ENCODE measurements at places on chromosomes 2 and 18. TPM values are rescaled to one million over a fixed set of nuclear protein-coding genes. Genes with fewer than 3 reads are reported as not detected.
A peak's percentile ranks its signal among the peaks of the same experiment; 100 is the strongest.

GPBAR1 gene
- 1.6 TPM for total RNA-seq

SCG2 gene
- 0.31 TPM for total RNA-seq

IL1R1 gene
- total RNA-seq, result 0.47 TPM

DCDC2C gene
- not detected for total RNA-seq

KCNJ3 gene
- total RNA-seq, result 0.28 TPM

- H3K36me3 ChIP-seq, result no peaks in the 10 kb centered on the region
- no peak for DNase-seq
- no peaks in the 10 kb centered on the region for H3K27me3 ChIP-seq
- H3K4me1 ChIP-seq, result no peaks in the 10 kb centered on the region
These were observed 631.8 kb upstream of the ID2 start for GRCh38 chr2:8049851-8050571.

- DNase-seq, result no peak
- H3K4me3 ChIP-seq, result no peak overlapping the region
- H3K36me3 ChIP-seq, result no peaks in the 10 kb centered on the region
- H3K27me3 ChIP-seq, result no peaks in the 10 kb centered on the region
- H3K27ac ChIP-seq, result no peak overlapping the region
- H3K4me1 ChIP-seq, result no peaks in the 10 kb centered on the region
These were observed 462.4 kb upstream of the ACVR2A start for GRCh38 chr2:147382322-147382948.

GRCh38 chr2:6937582-6937981, 20.4 kb downstream of the RNF144A start:
- no peaks in the 10 kb centered on the region for H3K36me3 ChIP-seq
- no peak overlapping the region for H3K4me3 ChIP-seq
- H3K4me1 ChIP-seq, result peaks cover 38% of the 10 kb centered on the region
- no peak for DNase-seq
- no peak overlapping the region for H3K27ac ChIP-seq
- H3K27me3 ChIP-seq, result no peaks in the 10 kb centered on the region

DNA sequence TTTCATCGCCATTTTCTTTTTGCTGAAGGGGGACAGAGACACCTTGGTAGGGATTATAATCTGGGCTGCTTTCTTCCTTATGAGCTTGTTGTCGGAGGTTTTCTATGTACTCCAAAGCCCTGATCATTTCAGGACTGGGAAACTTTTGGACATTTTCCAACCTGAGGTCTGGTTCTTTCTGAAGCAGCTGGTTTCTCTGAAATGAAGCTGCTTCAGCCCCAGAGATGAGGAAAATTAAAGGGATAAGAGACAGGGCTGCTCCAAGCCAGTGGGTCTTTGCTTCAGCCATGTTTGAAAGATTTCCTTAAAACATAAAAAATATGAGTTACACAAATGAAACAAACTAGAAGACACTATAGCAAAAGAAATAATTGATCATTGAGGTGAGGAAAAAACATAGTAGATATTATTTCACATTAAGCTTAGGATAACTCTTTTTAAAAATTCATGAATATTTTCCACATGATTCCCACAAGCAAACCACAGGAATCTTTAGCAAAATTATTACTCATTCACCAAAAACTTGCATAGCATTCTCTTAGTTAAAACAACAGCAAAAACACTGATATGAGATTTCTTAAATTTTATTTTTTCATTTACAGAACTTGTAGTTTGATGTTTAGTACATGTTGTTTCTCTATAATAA, 3.0 kb downstream of the SCG2 start:
- DNase-seq, result no peak
- H3K27me3 ChIP-seq, result no peaks in the 10 kb centered on the region
- H3K4me3 ChIP-seq, result no peak overlapping the region
- H3K27ac ChIP-seq, result no peak overlapping the region
- H3K36me3 ChIP-seq, result no peaks in the 10 kb centered on the region

GRCh38 chr18:26457195-26457594, 91.2 kb downstream of the KCTD1 start:
- H3K27me3 ChIP-seq, result no peaks in the 10 kb centered on the region
- no peaks in the 10 kb centered on the region for H3K36me3 ChIP-seq
- H3K27ac ChIP-seq, result no peak overlapping the region
- peaks cover 21% of the 10 kb centered on the region for H3K4me1 ChIP-seq

GRCh38 chr2:70767699-70768589, at the start of gene ADD2:
Gene ADD2, minus strand, starts transcription at chr2:70768200. Its CDS starts 61,792 bp downstream, at chr2:70706408.
- peaks cover 38% of the 10 kb centered on the region for H3K4me1 ChIP-seq
- H3K27ac ChIP-seq, result peak within 1 kb of the TSS; percentile 98
- H3K4me3 ChIP-seq, result peak within 1 kb of the TSS; percentile 71
- H3K36me3 ChIP-seq, result no peaks in the 10 kb centered on the region

DNA sequence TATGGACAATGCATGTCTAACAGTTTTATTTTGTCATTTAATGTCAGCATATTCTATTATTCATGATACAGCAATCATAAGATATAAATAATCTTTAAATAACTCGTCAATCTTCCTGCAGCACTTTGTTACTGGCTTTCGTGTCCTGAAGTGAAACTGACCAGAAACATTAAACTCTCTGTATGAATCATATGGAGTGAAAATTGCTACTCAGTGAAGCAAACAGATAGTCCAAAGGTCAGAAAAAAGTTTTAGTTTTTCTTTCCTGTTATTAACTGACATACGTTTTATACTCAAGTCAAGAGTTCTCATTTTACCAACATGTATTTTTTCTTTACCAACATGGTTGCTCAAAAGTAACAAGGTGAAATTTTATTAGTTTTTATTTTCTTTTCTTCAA, 106.8 kb upstream of the GALNT5 start:
- no peaks in the 10 kb centered on the region for H3K27me3 ChIP-seq
- no peak overlapping the region for H3K4me3 ChIP-seq
- H3K4me1 ChIP-seq, result no peaks in the 10 kb centered on the region
- DNase-seq, result no peak

GRCh38 chr2:28399956-28400355, 7.3 kb downstream of the FOSL2 start:
- no peaks in the 10 kb centered on the region for H3K36me3 ChIP-seq
- peaks cover 15% of the 10 kb centered on the region for H3K27me3 ChIP-seq
- DNase-seq, result no peak
- 0 out of 2 replicates have a peak, but pooled peaks cover 3% of the 10 kb centered on the region for H3K4me1 ChIP-seq
- H3K4me3 ChIP-seq, result no peak overlapping the region
- H3K27ac ChIP-seq, result no peak overlapping the region

GRCh38 chr2:31922542-31923408, 88.0 kb downstream of the MEMO1 start:
- H3K27me3 ChIP-seq, result no peaks in the 10 kb centered on the region
- H3K36me3 ChIP-seq, result no peaks in the 10 kb centered on the region
- no peak for DNase-seq
- H3K4me3 ChIP-seq, result no peak overlapping the region
- H3K27ac ChIP-seq, result no peak overlapping the region
- no peaks in the 10 kb centered on the region for H3K4me1 ChIP-seq

GRCh38 chr2:230318190-230319121, 8.5 kb upstream of the SP140L start:
- H3K4me1 ChIP-seq, result no peaks in the 10 kb centered on the region
- no peak overlapping the region for H3K4me3 ChIP-seq
- no peak overlapping the region for H3K27ac ChIP-seq

- H3K27ac ChIP-seq, result no peak overlapping the region
- H3K4me1 ChIP-seq, result 0 out of 2 replicates have a peak, but pooled peaks cover 5% of the 10 kb centered on the region
These were observed 207.6 kb upstream of the CCDC150 start for GRCh38 chr2:196431957-196432356.

GRCh38 chr2:168312036-168312822, 64.8 kb upstream of the STK39 start:
- no peak overlapping the region for H3K27ac ChIP-seq
- H3K27me3 ChIP-seq, result no peaks in the 10 kb centered on the region
- H3K4me1 ChIP-seq, result no peaks in the 10 kb centered on the region
- DNase-seq, result no peak
- H3K36me3 ChIP-seq, result no peaks in the 10 kb centered on the region

GRCh38 chr18:74778191-74778847, 180.6 kb downstream of the ZNF407 start:
- no peak overlapping the region for H3K4me3 ChIP-seq
- no peak overlapping the region for H3K27ac ChIP-seq
- no peaks in the 10 kb centered on the region for H3K36me3 ChIP-seq
- no peak for DNase-seq
- H3K27me3 ChIP-seq, result no peaks in the 10 kb centered on the region

GRCh38 chr2:34105006-34105767, 506.1 kb upstream of the FAM98A start:
- no peak for DNase-seq
- H3K27me3 ChIP-seq, result no peaks in the 10 kb centered on the region
- no peak overlapping the region for H3K4me3 ChIP-seq
- H3K4me1 ChIP-seq, result no peaks in the 10 kb centered on the region

DNA sequence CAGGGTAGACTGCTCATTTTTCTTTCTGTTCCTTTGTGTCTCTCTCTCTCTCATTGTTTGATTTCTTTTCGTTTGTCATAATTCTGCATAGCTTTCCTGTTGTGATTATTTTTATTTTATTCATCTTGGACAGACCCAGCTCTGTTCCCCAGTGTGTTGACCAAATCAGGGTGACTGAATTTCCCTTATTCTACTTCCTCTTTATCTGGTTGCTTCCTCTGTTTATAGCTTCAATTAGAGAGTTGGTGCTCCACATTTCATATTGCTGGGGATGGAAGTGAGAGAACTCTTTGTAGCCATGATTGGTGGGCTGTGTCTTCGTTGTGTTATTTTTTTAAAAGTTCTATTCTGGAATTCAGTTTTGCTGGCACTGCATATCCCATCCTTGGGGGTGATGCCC, 19.1 kb downstream of the PROKR1 start:
- H3K4me1 ChIP-seq, result no peaks in the 10 kb centered on the region
- H3K36me3 ChIP-seq, result no peaks in the 10 kb centered on the region

- H3K27me3 ChIP-seq, result no peaks in the 10 kb centered on the region
- no peaks in the 10 kb centered on the region for H3K36me3 ChIP-seq
- H3K4me1 ChIP-seq, result 0 out of 2 replicates have a peak, but pooled peaks cover 3% of the 10 kb centered on the region
- no peak overlapping the region for H3K27ac ChIP-seq
These were observed 867.3 kb downstream of the EPHA4 start for GRCh38 chr2:220704810-220705209.

DNA sequence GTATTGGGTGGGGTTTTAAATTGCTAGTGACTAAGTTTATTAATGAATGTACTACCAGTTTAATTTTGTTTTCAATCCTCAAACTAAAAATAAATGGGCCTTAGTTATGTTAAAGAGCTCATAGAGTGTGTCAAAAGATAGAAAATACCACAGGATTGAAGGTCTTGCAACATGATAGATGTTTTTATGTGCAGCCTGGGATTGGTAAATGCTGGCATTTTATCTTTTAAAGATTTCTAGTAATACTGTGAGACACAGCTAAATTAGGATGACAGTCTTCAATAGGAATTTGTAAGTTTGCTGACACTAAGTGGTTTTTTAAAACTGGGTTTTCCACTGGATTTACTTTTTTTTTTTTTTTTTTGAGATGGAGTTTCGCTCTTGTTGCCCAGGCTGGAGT, 122.3 kb downstream of the HAUS1 start:
- no peaks in the 10 kb centered on the region for H3K27me3 ChIP-seq
- no peak overlapping the region for H3K27ac ChIP-seq
- no peaks in the 10 kb centered on the region for H3K36me3 ChIP-seq

DNA sequence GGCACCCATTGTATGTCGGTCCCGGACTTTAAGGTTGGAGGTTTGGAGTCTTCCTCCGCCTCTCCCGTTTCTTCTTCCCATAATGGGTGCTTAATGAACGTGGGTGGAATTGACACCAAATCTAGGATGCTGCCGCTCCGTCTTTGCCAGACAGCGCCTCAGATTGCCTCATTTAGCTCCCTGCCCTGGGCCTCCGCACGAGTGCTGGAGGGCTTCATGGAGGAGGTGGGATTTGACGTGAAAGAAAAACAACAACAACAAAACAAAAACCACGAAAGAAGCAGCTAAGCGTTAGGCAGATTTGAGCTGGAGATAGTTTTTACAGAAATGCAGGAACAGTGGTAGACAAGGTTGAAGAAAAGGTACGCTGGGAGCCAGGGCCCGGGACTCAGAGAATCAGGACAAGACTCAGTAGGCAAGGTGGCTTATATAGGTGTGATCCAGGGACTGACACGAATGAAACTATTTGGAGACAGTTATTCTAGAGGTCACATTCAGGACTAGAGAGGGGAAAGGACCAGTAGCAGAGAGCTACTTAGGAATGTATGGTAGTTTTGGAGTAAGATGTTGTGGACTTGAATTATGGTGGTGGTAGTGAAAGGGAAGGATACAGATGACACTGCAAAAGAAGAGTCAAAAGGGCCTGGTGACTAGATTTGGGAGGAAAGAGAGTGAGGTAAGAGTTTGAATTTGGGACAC, 605 bp downstream of the ZNF2 start:
- no peak overlapping the region for H3K27ac ChIP-seq
- DNase-seq, result peak; percentile 9
- H3K36me3 ChIP-seq, result no peaks in the 10 kb centered on the region
- no peaks in the 10 kb centered on the region for H3K27me3 ChIP-seq
- H3K4me1 ChIP-seq, result peaks cover 11% of the 10 kb centered on the region

DNA sequence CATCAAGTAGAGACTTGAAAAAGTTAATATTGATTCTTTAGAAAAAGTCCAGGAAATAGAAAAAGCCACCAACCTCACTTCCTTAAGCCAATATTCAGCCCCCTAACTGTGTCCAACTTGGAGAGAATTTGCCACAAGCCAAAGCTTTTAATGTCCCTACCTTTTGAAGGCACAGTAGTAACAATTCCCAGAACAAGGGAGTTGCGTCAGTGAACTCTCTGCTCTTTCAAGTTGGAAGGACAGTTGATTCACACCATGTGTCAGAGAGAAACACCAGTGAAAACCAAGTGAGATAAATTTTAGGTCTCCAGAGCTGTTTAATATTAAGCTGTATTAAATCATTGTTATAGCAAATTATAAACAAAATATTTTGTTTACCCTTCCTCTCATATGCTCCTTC, 66.1 kb downstream of the EXOC6B start:
- no peak for DNase-seq
- H3K4me3 ChIP-seq, result no peak overlapping the region
- H3K27ac ChIP-seq, result no peak overlapping the region
- H3K27me3 ChIP-seq, result no peaks in the 10 kb centered on the region

- DNase-seq, result no peak
- H3K4me3 ChIP-seq, result no peak overlapping the region
- no peaks in the 10 kb centered on the region for H3K36me3 ChIP-seq
- peaks cover 7% of the 10 kb centered on the region for H3K4me1 ChIP-seq
- no peak overlapping the region for H3K27ac ChIP-seq
These were observed 226.5 kb upstream of the ARL4C start for GRCh38 chr2:234723400-234723799.

DNA sequence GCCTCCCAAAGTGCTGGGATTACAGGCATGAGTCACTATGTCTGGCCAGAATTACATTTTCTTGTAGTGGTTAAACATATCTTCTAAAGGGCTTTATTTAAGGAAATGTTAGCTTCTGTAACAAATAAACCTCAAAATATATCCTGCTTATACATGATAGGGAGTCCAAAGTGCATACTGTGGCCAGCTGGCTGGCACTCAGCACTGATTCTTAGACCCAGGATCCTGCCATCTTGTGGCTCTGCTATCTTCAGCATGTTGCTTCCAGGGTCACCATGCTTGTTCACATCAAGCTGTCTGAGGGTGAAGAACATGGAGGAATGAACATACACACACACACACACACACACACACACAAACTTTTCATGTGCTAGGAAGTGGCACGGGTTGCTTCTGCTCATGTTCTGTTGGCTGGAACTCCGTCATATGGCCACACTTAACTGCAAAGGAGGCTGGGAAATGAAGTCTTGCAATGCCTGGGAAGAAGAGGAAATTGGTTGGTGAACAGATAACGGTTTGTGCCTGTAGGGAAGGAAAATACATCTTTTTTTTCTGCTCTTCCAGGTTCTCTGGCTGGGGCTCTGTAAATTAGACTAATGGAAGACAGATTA, 40.0 kb downstream of the NPPC start:
- H3K4me3 ChIP-seq, result no peak overlapping the region
- no peaks in the 10 kb centered on the region for H3K36me3 ChIP-seq
- peaks cover 9% of the 10 kb centered on the region for H3K4me1 ChIP-seq
- no peaks in the 10 kb centered on the region for H3K27me3 ChIP-seq
- no peak overlapping the region for H3K27ac ChIP-seq
- no peak for DNase-seq

GRCh38 chr2:223019390-223019930, 32.5 kb upstream of the KCNE4 start:
- H3K36me3 ChIP-seq, result no peaks in the 10 kb centered on the region
- DNase-seq, result no peak
- no peak overlapping the region for H3K27ac ChIP-seq
- no peaks in the 10 kb centered on the region for H3K27me3 ChIP-seq
